Kasumi-1 (cell line): ENCODE measurements at places on chromosomes 5 and 9.

DNA sequence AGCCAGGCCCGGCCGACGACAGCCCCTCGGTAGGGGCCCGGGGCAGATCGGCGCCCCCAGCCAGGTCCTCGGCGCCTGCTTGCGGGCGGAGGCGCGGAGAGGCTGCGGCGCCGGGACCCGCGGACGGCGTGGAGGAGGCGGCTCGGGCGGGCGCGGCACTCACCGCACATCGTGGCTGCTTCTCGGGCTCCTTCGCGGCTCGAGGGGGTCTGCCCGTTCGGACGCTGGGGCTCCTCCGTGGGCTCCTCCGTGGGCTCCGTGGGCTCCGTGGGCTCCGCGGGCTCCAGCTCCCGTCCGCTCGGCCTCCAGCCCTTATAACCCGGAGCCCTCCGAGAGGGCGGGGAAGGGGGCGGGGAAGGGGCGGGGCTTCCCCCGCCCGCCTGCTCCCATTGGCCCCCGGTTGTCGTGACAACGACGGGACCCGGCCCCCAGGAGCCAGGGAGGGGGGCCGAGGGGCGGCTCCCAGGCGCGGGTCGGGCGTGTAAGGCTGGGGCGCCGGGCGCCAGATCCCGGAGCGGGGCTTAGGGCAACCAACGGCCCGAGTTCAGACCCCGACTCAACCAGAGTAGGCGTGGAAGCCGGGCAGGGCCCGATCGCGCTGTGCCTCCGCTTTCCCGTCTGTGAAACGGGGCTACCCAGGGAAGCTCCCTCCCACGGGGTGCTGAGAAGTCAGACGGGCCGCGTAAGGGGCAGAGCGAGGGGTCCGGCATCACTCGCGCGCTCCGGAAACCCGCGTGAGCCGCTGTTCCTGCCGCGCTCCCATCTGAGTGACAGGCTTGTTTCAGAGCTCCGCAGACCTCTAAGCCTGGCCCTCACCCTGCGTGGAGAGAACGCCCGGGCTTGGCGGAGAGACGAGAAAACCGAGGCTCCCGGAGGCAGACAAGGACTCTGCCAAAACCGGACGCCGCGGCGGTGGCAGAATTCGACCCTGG lies at the start of gene GFPT2:
Gene GFPT2 (minus strand): TSS at position 289 of the 932 bp plus-strand sequence. CDS start 119 bp downstream, at position 170.
- DNase-seq = peak; percentile 25

DNA sequence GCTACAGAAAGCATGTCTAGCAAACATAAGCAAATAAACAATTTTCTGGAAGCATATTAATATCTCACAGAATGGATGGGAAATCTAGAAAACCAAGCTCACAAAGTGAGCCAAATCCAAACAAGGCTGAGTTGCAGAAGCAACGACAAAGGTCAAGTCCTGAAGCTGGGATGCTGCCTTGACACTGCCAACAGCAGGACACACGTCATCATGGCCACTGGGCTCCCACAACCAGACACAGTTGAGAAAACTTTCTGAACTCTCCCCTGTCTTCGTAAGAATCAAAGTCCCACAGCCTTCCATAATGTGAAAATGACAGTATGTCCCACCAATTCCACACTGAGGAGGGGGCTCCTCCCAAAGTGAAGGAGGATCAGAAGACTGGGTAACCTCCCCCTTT lies 37.6 kb downstream of the EPB41L4A start:
- no peak for DNase-seq

- no peak for DNase-seq
Measured at GRCh38 chr5:98934546-98934945, 5.7 kb upstream of the CHD1 start.

DNA sequence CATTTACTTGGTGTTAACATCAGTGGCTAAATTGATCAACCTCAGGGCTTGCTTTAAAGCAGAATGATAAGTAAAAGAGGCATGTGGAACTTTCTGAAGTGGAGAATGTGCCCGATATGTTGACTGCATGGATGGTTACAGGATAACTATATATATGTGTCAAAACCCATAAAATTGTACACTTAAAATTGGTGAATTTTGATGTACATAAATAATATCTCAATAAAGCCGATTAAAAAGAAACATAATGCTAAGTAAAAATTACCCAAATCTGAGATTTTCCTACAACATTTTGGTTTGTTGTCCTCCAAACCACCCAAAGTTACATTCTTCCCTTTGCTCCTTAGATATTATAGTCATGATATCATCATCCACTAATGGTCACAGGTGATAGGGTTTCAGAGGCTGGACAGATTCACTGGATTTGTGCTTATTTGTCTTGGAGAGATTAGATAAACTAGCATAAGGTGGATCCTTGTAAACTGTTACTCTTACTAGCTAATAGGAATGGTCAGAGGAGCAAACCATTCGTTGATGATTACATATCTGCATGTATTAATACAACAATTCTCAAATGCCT lies 119.7 kb upstream of the RPS23 start:
- no peak for DNase-seq

DNA sequence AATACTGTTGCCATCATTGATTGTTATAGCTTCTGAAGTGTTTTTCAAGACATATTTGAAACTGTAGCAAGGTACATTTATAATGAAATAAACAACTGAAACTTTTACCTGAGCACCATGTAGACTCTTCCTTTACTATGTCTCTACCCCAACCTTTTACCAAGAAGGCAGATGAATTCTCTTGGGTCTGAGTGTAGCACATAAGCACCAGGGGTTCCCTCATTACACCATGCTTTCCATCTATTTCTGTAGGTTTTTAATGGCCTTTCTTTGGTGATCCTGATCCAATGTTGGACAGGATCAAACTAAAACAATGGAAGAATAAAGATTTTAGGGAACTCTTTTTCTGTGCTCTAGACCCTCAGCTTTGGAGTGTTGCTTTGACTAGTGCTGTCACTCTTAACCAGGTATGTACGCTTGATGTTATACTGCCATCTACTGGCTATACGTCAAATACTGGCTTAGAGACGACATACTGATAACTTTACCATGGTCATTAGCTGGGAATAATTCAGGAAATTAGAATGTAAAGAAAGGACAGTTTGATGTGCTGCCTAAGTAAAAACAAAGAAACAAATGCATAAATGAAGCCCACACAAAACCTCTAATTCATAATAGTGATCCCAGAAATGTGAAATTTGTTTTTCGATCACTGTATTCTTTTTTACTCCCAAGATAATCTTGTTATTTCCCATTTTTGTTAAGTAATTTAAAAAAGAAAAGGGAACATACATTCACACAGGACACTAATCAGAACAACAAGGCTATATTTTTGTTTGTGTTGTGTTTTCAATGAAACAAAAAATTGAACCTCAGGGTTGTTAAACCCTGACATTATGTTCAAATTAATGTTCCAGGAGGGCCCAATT lies 30.7 kb downstream of the IFNW1 start:
- DNase-seq = peak; percentile 44

- DNase-seq = no peak
Measured at GRCh38 chr9:720239-720881, 121.1 kb upstream of the DMRT1 start.
